ENCODE measurements at places on chromosomes 16 and 17.

- H3K36me3 ChIP-seq = peaks cover 8% of the 10 kb centered on the region
- DNase-seq = peak; percentile 19
- H3K27me3 ChIP-seq = no peaks in the 10 kb centered on the region
Measured at GRCh38 chr16:15054357-15055140, 1.3 kb downstream of the NTAN1 start.

GRCh38 chr16:53732296-53732929 lies 28.5 kb downstream of the FTO start:
- peak overlapping the region; percentile 18 for H3K27ac ChIP-seq
- H3K36me3 ChIP-seq = 0 out of 2 replicates have a peak, but pooled peaks cover 3% of the 10 kb centered on the region
- H3K4me1 ChIP-seq = peaks cover 10% of the 10 kb centered on the region
- peak; percentile 35 for DNase-seq
- H3K27me3 ChIP-seq = no peaks in the 10 kb centered on the region
- H3K4me3 ChIP-seq = no peak overlapping the region

GRCh38 chr16:55225972-55226542 lies 97.9 kb upstream of the IRX6 start:
- H3K27ac ChIP-seq = no peak overlapping the region
- no peak overlapping the region for H3K4me3 ChIP-seq
- DNase-seq = no peak
- no peaks in the 10 kb centered on the region for H3K36me3 ChIP-seq
- no peaks in the 10 kb centered on the region for H3K27me3 ChIP-seq
- no peaks in the 10 kb centered on the region for H3K4me1 ChIP-seq

- no peaks in the 10 kb centered on the region for H3K36me3 ChIP-seq
- DNase-seq = peak; percentile 96
- H3K4me3 ChIP-seq = no peak overlapping the region
Measured at GRCh38 chr17:65131946-65132345, 5.2 kb upstream of the RGS9 start.

- H3K27ac ChIP-seq = no peak within 1 kb of the TSS
- no peaks in the 10 kb centered on the region for H3K4me1 ChIP-seq
- no peak within 1 kb of the TSS for H3K4me3 ChIP-seq
- H3K36me3 ChIP-seq = no peaks in the 10 kb centered on the region
Measured at GRCh38 chr17:80169784-80170500, at the start of gene CARD14. CARD14 (plus strand) TSS chr17:80170030; CDS start chr17:80181439, 11,409 bp downstream.

DNA sequence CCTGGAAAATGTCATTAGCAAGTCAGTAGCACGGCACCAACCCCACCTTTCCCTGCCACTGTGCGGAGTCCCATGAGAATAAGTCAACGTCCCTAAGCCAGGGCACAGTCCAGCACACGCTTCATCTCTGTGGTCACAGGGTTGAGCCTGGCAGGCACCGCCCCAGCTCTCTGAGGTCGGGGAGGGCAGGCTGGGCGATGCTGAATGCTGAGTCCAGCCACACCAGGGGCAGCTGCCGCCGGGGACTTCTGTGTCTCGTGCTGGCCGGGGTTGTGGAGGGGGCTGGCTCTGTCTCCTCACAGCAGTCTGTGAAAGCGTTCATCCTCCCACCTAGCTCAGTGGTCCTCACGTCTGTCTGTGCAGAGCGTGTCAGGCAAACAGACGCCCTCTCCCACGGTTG lies 53.2 kb downstream of the BANP start:
- no peak overlapping the region for H3K27ac ChIP-seq
- no peak overlapping the region for H3K4me3 ChIP-seq
- no peak for DNase-seq
- H3K36me3 ChIP-seq = peaks cover 13% of the 10 kb centered on the region
- H3K4me1 ChIP-seq = no peaks in the 10 kb centered on the region

- peaks cover 26% of the 10 kb centered on the region for H3K4me1 ChIP-seq
- DNase-seq = no peak
- no peaks in the 10 kb centered on the region for H3K27me3 ChIP-seq
- no peak overlapping the region for H3K27ac ChIP-seq
Measured at GRCh38 chr17:17845046-17845775, 8.4 kb upstream of the SREBF1 start.

DNA sequence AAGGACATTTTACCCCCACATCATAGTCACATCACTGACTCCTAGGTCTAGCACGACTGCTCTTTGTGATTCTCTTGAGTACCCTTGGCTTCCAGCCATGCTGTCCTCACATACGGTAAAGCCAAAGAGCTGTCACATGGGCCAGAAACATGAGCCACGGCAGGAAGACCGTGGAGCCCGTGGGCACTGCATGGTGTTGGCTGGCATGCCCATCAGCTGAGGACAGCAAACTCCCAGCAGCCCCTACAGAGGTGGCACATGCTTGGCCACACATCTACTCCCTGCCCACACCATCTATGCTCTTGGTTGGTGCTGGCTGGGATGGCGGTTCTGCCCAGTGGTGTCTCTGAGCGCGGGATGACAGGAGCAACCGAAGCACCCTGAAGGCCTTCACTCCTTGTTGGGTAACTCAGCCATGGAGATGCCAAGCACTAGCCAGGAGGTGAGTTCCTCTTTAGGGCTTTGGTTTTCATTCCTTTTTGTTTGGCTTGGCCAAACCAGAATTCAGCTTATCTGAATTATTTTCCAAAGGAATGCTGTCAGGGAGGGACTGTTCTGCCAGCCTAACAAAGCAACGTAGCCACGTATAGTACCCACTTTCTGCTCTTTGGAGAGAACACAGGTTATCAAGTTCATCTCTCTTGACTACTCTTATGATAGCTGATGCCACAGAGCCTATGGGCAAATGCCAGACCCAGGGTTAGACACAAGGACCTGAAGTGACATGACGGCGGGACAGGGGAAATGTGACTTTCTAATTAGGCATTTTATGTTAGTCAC lies 10.0 kb downstream of the TNFAIP1 start:
- no peak overlapping the region for H3K4me3 ChIP-seq
- H3K27me3 ChIP-seq = no peaks in the 10 kb centered on the region
- H3K4me1 ChIP-seq = peaks cover 24% of the 10 kb centered on the region
- peaks cover 51% of the 10 kb centered on the region for H3K36me3 ChIP-seq
- peak overlapping the region; percentile 73 for H3K27ac ChIP-seq

DNA sequence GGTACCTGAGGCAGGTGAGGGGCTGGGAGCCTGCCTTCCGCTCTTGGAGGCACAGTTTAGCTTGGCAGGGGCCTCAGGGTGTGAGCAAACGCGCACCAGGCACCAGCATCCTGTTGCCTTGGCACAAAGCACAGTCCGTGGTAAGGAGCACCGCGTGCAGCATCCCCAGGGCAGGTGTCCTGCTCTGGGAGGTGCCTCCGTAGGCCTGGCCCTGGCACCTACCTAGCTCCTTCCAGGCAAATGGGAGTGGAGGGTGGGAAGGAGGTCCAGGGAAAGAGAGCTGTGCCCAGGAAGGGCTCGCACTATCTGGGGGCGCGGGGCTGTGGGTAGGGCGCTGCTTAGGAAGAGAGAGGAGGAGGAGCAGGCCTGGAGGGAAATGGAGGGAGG lies 3.1 kb upstream of the GSE1 start:
- DNase-seq = no peak
- H3K4me3 ChIP-seq = peak overlapping the region; percentile 22
- H3K4me1 ChIP-seq = peaks cover 15% of the 10 kb centered on the region
- H3K36me3 ChIP-seq = no peaks in the 10 kb centered on the region

DNA sequence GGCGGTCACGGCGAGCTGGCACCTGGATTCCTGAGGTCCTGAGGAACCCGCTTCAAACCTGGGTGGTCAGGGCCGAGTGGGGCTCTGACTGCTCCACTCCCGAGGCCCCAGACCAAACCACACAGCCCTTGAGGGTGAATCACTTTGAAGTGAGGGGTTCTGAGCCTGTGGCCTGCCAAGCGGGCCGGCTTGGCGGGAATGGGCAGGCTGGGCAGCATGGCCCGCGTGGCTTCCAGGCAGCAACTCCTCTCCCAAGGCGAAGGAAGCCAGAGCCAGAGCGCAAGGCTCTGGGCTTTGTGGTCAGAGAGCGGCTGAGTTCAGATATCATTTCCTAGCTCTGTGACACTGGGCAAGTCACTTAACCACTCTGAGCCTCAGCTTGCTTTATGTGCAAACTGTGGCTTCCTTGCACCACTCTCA lies 42.7 kb downstream of the CMIP start:
- peaks cover 31% of the 10 kb centered on the region for H3K4me1 ChIP-seq
- H3K27me3 ChIP-seq = no peaks in the 10 kb centered on the region
- no peaks in the 10 kb centered on the region for H3K36me3 ChIP-seq

GRCh38 chr17:69375229-69375628 lies 39.3 kb upstream of the MAP2K6 start:
- H3K27ac ChIP-seq = no peak overlapping the region
- H3K4me1 ChIP-seq = no peaks in the 10 kb centered on the region
- H3K4me3 ChIP-seq = no peak overlapping the region
- H3K27me3 ChIP-seq = no peaks in the 10 kb centered on the region
- no peaks in the 10 kb centered on the region for H3K36me3 ChIP-seq
- DNase-seq = no peak

DNA sequence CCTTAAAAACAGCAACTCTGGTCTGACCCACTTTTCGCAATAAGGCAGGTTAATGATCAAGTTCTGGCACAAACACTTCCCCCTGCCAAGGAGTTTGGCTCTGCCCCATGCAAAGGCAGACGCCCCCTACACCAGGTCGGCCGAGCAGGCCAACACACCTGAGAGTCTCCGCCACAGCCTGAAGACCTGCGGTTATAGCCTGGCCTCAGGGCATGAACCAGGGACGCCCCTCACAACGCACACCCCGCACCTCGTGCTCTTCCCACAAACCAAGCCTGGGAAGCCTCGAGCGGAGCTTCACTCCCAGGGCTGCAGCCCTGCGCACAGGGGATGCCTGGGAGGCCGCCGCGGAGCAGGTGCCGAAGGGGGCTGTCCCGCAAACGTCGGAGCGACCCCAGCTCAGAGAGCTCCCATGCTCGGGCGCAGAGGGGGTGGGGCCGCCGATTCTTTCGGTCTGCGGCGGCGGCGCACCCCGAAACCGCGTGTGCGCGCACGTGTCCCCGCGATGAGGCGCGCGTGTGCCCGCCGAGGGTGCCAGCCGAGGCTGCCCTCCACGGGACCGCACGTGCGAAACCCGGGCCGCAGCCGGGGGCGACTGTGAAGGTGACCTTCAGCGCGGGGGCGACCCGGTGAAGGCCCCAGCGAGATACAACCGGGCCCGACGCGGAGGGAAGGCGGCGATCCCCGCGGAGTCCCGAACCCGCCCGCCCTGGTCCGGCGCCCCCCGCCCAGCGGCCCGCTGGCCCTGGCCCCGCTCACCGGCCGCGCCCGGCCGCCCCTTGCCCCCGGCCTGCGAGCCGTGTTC lies 559 bp downstream of the CLUH start:
- H3K27ac ChIP-seq = peak overlapping the region; percentile 37
- H3K36me3 ChIP-seq = no peaks in the 10 kb centered on the region
- no peaks in the 10 kb centered on the region for H3K27me3 ChIP-seq
- DNase-seq = peak; percentile 62

- no peak overlapping the region for H3K27ac ChIP-seq
- no peaks in the 10 kb centered on the region for H3K36me3 ChIP-seq
- DNase-seq = peak; percentile 66
- no peak overlapping the region for H3K4me3 ChIP-seq
- H3K4me1 ChIP-seq = peaks cover 35% of the 10 kb centered on the region
Measured at GRCh38 chr17:29151567-29151966, 28.6 kb downstream of the MYO18A start.

DNA sequence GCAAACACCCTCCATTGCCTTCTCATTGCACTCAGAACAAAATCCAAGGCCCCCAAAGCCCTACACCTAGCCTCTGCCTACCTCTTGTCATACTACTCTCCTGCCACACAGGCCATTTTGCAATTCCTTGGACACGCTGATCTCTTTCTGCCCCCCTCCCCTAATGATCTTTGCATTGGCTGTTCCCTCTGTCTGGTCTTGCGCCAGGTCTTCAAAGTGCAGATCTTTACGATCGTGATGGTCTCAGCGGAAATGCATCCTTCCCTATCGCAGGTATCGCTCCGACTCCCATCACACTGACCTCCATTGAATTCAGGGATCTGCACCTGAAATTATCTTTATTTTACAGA lies 777 bp upstream of the MOSMO start:
- H3K4me3 ChIP-seq = peak overlapping the region; percentile 98
- no peak for DNase-seq
- H3K27me3 ChIP-seq = no peaks in the 10 kb centered on the region

DNA sequence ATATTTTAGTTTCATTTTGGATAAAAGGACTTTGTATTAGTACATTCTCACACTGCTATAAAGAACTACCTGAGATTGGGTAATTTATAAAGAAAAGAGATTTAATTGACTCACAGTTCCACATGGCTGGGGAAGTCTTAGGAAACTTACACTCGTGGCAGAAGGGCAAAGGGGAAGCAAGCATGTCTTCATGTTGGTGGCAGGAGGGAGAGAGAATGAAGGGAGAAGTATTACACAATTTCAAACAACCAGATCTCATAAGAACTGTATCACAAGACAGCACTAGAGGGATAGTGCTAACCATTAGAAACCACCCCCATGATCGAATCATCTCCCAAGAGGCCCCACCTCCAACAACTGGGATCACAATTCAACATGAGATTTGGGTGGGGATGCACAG lies 142.9 kb downstream of the USP31 start:
- no peaks in the 10 kb centered on the region for H3K4me1 ChIP-seq
- H3K4me3 ChIP-seq = no peak overlapping the region
- no peaks in the 10 kb centered on the region for H3K36me3 ChIP-seq
- H3K27me3 ChIP-seq = no peaks in the 10 kb centered on the region

DNA sequence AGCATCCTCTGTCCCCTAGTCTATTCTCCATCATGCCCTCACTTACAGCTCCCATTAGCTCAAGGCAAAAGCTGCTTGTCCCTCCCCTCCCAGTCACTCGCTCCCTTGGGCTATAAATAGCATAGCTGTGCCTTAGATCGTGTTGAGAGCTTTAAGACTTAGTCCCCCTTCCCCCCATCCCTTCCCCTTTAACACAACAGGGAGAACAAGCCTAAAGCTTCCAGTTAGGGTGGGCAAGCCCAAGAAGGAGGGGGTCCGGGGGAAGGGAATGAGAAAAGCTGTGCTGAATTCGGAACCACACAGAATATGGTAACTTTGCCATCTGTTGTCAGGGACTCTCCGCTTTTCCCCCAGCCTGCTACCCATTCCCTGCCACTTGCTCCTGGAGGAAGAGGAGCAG lies 4.9 kb upstream of the HIGD1B start:
- H3K36me3 ChIP-seq = no peaks in the 10 kb centered on the region
- no peak overlapping the region for H3K27ac ChIP-seq
- no peak overlapping the region for H3K4me3 ChIP-seq

- H3K4me3 ChIP-seq = no peak overlapping the region
- no peaks in the 10 kb centered on the region for H3K4me1 ChIP-seq
Measured at GRCh38 chr16:65355706-65356105, 233.8 kb upstream of the CDH11 start.

DNA sequence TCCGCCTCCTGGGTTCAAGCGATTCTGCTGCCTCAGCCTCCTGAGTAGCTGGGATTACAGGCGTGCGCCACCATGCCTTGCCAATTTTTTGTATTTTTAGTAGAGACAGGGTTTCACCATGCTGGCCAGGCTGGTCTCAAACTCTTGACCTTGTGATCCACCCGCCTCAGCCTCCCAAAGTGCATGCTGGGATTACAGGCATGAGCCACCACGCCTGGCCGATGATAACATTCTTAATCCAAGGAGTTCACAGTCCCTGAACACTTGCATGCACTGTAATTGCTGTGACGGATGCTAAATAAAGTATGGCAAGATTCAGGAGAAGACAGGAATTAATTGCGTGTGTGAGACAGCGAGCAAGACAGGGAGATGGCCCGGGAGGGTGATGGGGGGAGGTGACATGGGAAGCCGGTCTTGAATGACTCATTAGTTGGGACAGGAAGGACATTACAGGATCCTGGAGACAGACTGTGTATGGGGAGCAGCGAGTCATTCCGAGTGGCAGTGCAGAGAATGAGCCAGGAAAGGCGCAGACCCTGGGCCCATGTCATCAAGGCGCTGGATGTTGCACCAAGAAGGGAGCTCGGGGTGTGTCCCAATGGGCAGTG lies 6.7 kb downstream of the ABCA3 start:
- H3K4me3 ChIP-seq = no peak overlapping the region
- no peaks in the 10 kb centered on the region for H3K36me3 ChIP-seq
- no peak overlapping the region for H3K27ac ChIP-seq
- no peaks in the 10 kb centered on the region for H3K4me1 ChIP-seq
- DNase-seq = peak; percentile 9

Measured in GM23248 (cell line).